Cardiac septum (tissue), 1 donor: ENCODE measurements at places on chromosomes 1 and 21. TPM values are rescaled to one million over a fixed set of nuclear protein-coding genes. Genes with fewer than 3 reads are reported as not detected.

Gene OLIG2
- total RNA-seq = not detected

GRCh38 chr1:179866616-179867015 lies 11.0 kb downstream of the TOR1AIP2 start:
- DNase-seq = no peak

Gene SPRR2E
- not detected for total RNA-seq

DNA sequence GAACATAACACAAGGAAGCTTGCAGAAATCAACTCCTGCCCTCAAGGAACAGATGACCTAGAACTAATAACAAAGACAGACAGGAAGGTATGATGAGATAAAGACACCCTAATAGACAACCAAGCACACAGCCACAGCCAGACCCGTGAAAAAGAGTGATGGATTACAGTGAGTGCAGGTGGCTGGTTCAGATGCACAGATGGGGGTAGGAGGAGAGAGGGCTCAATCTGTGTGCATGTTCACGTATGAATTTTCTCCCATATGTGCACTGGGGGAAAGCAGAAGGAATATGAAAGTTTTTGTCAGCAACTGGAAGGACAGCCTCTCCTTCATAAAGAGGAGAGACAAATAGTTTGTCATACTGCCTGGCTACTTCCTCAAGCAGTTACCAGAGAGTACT lies 367.1 kb downstream of the PBX1 start:
- DNase-seq = no peak

GRCh38 chr21:44758141-44758561 lies 43.5 kb downstream of the UBE2G2 start:
- peak; percentile 70 for DNase-seq

Gene CD48
- 1.00 TPM for total RNA-seq

Gene PCP4
- total RNA-seq = 1.5 TPM

Gene ATP6V1G3
- not detected for total RNA-seq

- DNase-seq = no peak
Observed at GRCh38 chr1:170666541-170667254, 2.8 kb downstream of the PRRX1 start.

DNA sequence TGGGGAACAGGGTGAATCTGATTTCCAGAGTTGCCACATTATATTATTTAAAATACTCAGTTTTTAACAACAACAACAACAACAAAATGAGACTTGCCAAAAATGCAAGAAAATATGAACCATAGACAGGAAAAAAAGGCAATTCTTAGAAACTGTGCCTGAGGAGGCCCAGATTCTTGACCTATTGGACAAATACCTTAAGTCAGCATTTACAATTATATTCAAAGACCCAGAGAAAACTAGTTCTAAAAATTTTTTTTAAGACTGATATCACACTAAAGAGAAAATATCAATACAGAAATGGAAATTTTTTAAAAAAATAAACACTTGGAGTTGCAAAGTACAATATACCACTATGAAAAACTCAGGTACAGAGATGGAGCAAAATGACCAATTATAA lies 152.8 kb upstream of the LYPLAL1 start:
- DNase-seq = no peak

GRCh38 chr1:115479055-115479482 lies 141.0 kb upstream of the NGF start:
- peak; percentile 71 for DNase-seq

Gene ADORA1
- total RNA-seq = 12.1 TPM

GRCh38 chr1:77230051-77230450 lies 10.8 kb upstream of the PIGK start:
- no peak for DNase-seq

Gene MTARC2
- total RNA-seq = 22.1 TPM

DNA sequence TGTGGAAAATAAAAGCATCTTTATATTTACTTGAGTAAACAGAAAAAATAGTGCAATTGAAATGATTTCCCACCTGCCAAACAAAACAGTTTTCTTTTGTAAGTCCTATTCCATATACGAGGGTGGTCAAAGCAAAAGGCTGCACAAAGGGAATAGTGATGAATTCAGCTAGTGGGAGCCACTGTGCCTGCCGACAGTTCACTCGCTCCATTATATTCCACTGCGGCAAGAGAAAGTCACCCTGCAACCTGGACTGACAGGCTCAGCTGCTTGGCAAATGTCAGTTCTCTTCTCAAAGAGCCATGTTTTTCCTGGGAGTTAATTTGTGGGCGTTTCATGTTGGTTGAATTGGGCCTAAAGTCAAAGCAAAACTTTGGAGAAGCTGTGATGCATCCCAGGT lies 145.4 kb downstream of the LMO4 start:
- DNase-seq = no peak

Gene OPTC
- not detected for total RNA-seq

- DNase-seq = no peak
Observed at GRCh38 chr1:169511316-169512005, 25.7 kb upstream of the SLC19A2 start.

DNA sequence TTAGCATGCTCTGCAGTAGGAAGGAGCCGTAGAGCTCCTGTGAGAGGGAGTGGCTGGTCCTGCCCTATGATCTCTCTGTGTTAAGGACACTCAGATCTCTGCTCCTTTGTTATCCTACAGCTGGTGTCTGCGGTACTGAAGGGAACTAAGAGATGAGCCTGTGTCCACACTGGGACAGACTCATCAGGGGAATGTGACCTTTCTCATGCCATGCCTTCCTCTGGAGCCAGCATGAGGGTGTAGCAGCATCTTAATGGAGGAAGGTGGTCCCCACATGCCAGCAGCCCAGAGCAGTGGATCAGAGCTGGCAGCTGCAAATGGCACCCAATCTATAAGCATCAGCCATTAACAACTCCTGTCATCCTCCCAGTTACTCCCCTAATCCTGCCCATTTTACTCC lies 24.7 kb upstream of the GUCA2B start:
- DNase-seq = no peak

Gene RGS4
- total RNA-seq = 10.7 TPM

Gene ANKRD35
- total RNA-seq = 0.73 TPM

GRCh38 chr1:229536982-229537381 lies 21.5 kb downstream of the ABCB10 start:
- DNase-seq = no peak
